ENCODE measurements at places on chromosomes 5 and 9.

- peak; percentile 14 for DNase-seq
Observed at GRCh38 chr5:74638970-74639806, 1.3 kb downstream of the ENC1 start.

DNA sequence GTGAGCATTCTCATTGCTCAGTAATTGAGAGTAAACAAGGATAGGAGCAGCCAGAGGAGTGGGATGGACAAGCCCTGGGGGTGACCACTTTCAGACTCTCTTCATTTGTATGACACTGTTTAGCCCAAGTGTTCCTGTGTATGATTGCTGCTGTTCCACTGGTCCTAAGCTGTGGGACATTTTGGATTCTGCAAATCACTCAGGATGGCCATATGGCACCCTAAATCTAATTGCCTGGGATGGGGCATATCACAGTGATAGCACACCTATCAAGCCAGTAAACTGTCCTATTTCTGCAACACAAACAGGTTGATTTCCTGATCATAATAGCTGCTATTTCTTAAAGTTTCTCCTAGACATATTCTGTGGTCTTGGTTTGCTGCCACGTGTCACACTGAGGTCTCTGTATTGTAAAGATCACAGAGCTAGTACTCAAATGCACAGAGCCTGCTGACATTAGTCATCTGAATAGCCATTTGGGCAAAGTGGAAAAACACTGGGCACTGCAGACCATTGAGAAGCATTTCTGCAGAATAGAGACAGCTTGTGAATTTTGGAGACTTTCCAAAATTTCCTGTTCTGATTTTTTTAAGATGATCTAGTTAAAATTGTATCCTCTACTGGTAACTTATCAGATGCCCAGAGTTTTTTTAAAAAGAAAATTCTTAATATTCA, 320.2 kb downstream of the RFX3 start:
- DNase-seq: no peak

DNA sequence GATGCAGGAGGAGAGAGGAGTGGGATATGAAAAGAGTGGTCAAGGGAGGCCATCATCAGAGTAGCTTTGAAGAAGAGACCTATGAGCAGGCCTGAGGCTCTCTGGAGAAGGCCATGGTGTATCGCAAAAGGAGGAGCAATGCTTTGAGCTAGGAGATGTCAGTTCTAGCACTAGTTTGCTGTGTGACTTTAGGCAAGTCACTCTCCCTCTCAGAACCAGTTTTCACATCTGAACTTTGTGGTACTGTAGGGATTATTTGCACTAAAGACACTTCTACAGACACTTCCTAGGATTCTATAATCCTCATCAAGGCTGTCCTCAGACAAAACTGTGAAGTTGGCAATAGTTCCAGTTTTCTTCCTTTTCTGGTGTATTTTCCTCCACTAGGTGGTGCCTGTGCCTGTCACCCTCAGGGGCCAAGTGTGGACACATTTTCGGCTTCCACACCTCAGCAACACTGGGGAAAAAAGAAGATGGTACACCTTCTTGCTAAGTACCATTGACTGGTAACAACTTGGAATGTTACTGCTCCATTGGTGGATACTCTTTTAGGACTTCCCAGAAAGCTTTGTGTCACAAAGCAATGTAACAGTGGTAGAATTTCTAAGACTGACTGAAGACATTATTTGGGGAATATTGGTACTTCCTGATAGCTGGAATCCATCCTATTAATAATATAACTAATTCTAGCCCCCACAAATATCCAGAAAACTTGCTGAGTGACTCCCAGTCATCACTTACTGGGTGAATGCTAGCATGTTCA, 9.9 kb downstream of the PAPPA start:
- DNase-seq: peak; percentile 39

DNA sequence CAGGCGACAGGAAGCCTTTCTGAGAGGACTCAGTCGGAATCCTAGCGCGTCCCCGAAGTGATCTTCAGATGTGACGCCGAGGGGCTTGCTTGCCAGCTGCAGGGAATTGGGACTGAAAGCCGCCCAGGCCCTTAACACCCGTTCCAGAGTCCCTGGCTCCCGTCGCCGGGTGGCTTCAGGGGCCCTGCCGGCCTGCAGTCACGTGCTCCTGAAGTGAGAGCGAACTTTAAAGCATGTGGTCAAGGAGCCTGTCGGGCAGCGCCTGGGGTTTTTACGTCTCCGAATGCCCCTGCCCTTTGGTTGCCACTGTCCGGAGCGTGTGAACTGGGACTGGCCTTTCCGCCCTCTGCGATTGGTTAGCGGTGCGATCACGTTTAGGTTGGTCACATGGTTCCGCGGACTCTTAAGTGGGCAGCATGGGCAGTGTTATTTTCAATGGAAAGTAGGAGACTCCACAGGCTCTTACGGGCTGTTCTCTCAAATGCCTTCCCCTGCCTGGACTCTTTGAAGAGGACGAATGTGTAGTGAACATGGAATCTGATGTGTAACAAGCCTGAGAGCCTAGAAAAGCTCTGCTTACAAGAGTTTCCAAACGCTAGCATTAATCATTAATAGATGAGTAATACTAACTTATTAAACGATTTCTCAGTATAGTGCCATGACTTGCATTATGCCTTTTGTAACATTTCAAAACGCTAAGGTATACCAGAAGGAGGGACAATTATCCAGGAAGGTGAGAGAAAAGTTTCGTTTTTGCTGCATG, 1.9 kb downstream of the VLDLR start:
- peak; percentile 12 for DNase-seq

DNA sequence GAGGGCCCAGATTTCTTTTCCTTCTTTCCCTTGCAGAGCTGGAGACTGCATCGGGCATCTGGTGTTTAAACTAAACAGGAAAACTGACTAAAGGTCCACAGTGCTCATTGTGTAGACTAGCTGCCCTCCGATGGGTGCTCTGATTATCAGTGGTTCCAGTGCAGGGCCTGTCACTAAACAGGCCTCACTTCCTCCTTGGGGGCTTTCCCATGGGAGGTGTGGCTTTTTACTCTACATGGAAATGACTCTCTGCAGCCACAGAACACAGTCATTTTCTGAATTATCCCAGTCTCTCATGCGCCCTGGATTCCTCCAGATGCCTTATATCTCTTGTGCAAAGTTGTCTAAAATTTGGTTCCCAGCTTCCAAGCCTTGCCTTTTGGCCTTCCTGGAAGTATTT, 199.2 kb downstream of the TRIO start:
- peak; percentile 60 for DNase-seq

GRCh38 chr5:5487585-5488360, 65.3 kb downstream of the ICE1 start:
- no peak for DNase-seq

DNA sequence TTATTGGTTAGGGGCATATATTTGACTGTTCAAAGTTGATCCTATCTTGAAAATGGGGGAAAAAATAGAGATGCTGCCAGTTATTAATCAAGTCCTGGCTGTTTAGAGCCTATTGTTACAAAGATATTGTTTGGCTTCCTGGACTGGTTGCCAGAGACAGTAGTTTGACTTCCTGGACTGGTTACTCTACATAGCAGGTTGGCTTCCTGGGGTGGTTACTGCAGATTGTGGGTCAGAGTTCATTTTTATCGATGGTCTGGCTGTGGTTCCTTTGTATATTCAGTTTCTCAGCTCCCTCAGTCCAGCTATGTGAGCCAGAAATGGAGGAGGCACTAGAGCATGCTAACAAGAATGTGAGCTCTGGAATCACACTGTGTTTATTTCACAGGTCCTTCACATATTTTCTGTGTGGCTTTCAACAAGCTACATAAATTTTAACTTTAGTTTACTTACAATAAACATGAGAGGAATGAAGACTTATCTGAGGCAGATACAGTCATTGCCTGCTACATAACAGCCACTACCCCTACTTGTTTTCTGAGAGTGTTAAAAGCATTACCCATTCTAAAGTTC, 137.6 kb downstream of the TRPM3 start:
- no peak for DNase-seq

All from suppressor macrophage (primary cell).